ENCODE measurements at places on chromosomes 16 and 17.

DNA sequence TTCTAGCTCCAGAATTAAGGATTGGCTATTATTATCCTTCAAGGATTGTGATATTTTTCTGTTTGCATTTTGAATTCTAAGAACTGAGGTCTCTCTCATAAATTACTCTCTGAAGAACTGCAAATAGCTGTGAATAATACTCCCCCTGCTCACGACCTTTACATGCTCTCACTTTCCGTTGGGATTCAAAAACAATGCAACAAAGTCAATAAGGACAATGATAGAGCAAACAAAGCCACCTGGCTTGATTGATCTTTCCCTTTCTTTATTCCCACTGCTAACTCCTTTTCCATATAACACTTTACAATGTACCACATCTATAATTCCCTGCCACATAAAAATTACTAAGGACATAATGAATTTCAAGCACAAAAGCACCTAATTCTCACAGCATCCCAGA is 523.0 kb upstream of the CA10 start:
- H3K4me1 ChIP-seq = no peaks in the 10 kb centered on the region
- H3K27ac ChIP-seq = no peak overlapping the region
- no peaks in the 10 kb centered on the region for H3K36me3 ChIP-seq
- no peak for DNase-seq

- no peaks in the 10 kb centered on the region for H3K36me3 ChIP-seq
- H3K27me3 ChIP-seq = peaks cover 25% of the 10 kb centered on the region
- no peak overlapping the region for H3K27ac ChIP-seq
- no peaks in the 10 kb centered on the region for H3K4me1 ChIP-seq
- H3K4me3 ChIP-seq = no peak overlapping the region
Measured at GRCh38 chr17:58818654-58819053, 63.0 kb downstream of the PPM1E start.

- peaks cover 5% of the 10 kb centered on the region for H3K27me3 ChIP-seq
- peaks cover 16% of the 10 kb centered on the region for H3K36me3 ChIP-seq
- peak overlapping the region; percentile 99 for H3K4me3 ChIP-seq
Measured at GRCh38 chr17:81509207-81509971, 3.2 kb downstream of the ACTG1 start.

GRCh38 chr16:30004424-30004776 is 6.4 kb downstream of the DOC2A start:
- peaks cover 15% of the 10 kb centered on the region for H3K4me1 ChIP-seq
- peaks cover 7% of the 10 kb centered on the region for H3K36me3 ChIP-seq
- H3K4me3 ChIP-seq = peak overlapping the region; percentile 41
- H3K27ac ChIP-seq = no peak overlapping the region

DNA sequence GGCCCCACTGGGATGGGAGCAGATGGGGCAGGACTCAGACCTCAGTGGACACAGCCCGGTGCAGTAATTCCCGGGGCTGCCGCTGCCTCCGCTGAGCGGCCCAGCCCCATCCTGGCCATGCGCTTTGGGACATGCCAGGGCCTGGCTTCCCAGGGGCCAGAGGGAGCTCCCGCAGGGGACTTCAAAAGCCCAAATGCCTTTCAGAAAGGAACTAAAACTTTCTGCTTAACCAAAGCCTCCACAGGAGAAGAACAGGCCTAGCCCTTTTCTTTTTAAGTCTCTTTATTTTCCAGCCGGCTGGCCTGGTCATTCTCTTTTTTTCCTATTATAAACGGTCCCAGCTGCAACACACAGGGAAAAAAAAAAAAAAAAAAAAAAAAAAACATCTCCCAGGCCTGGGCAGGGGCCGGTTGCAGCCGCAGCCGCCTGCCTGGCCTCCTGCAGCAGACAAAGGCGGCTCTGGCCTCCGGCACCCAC is 10.7 kb upstream of the ZNF423 start:
- H3K36me3 ChIP-seq = no peaks in the 10 kb centered on the region
- no peak overlapping the region for H3K27ac ChIP-seq
- H3K27me3 ChIP-seq = peaks cover 18% of the 10 kb centered on the region
- no peak for DNase-seq
- H3K4me1 ChIP-seq = no peaks in the 10 kb centered on the region

- H3K4me1 ChIP-seq = no peaks in the 10 kb centered on the region
- H3K27ac ChIP-seq = no peak overlapping the region
- no peaks in the 10 kb centered on the region for H3K27me3 ChIP-seq
- no peak overlapping the region for H3K4me3 ChIP-seq
- no peak for DNase-seq
- no peaks in the 10 kb centered on the region for H3K36me3 ChIP-seq
Measured at GRCh38 chr16:62156971-62157370, 120.7 kb upstream of the CDH8 start.

- no peak overlapping the region for H3K4me3 ChIP-seq
- no peak for DNase-seq
- peaks cover 2% of the 10 kb centered on the region for H3K36me3 ChIP-seq
- no peak overlapping the region for H3K27ac ChIP-seq
Measured at GRCh38 chr17:29238133-29238850, 8.4 kb upstream of the CRYBA1 start.

- no peaks in the 10 kb centered on the region for H3K27me3 ChIP-seq
- H3K27ac ChIP-seq = peak overlapping the region; percentile 54
- peaks cover 3% of the 10 kb centered on the region for H3K36me3 ChIP-seq
Measured at GRCh38 chr17:2855063-2855600, 58.9 kb downstream of the RAP1GAP2 start.

DNA sequence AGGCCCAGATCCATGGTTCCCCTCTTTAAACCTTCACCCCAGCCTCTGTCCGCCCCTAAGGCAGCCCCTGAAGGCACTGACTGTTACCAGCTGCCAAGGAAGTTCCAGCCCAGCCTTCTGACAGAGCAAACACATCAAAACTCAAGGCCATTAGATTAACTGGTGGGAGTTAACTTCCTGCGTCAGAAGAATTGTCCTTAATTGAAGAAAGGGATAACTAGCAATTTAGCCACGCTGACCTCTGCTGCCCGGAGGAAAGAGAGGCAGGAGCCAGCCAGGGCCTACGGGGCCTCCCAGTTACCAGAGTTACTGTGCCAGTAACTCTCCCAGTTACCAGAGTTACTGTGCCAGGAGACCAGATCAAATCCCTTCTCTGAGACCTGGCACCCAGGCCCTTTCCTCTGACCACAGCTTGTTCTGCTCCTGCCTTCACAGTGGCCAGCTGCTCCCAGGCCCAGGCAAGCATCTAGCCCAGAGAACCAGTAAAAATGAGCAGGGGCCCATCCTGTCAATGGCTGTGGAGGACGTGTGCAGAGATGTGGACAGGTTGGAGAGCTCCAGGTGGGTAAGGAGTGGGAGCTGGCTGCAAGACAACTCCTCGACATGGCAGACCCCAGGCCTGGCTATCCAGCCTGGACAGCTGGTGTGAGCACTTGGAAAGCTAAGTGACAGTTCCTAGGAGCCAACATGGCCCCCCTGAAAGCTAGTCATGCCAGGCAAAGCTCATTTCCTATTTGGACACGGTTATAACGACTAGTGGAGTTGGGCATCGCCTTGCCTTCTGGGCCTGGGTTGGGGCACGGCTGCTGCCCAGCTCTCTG is 2.8 kb upstream of the PITPNM3 start:
- H3K4me1 ChIP-seq = peaks cover 14% of the 10 kb centered on the region
- H3K27me3 ChIP-seq = peaks cover 61% of the 10 kb centered on the region
- no peak overlapping the region for H3K27ac ChIP-seq
- DNase-seq = no peak
- H3K36me3 ChIP-seq = peaks cover 2% of the 10 kb centered on the region
- H3K4me3 ChIP-seq = no peak overlapping the region

DNA sequence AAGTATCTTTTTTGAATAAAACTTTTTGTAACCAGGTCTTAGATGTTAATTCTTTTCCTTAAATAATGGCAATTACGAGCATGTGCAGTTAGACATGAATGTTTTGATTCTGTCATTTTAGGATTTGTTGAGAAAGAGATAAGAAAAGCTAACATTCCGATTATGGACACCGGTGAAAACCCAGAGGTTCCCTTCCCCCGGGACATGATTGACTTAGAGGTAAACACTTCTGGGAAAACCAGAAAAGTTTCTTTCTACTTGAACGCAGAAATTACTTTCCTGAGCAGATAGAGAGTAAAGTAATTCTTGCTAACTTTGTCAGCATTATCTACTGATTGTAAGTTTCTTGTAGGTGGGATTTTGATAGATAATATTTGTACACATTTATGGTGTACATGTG is 9.2 kb downstream of the ATP6V0A1 start:
- no peak for DNase-seq
- H3K27ac ChIP-seq = no peak overlapping the region
- no peak overlapping the region for H3K4me3 ChIP-seq

DNA sequence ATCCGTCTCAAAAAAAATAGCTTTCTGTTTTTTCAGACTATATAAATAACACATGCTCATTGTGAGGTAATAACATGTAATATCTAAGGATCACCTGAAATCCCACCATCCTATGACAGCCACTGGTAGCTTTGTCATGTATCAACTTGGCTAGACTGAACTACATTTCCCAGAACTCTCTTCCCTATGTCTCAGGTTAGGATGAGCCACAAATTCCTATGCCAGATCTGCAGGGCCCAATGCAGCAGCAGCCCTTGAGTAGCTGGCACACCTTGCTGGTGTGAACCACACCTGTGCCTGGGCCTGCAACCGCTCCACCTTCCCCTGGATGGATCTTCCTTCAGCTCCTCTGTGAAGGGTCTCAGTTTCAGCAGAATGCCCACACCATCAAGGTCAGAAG is 28.1 kb downstream of the OGFOD1 start:
- no peak overlapping the region for H3K27ac ChIP-seq
- peaks cover 3% of the 10 kb centered on the region for H3K4me1 ChIP-seq
- no peak overlapping the region for H3K4me3 ChIP-seq

DNA sequence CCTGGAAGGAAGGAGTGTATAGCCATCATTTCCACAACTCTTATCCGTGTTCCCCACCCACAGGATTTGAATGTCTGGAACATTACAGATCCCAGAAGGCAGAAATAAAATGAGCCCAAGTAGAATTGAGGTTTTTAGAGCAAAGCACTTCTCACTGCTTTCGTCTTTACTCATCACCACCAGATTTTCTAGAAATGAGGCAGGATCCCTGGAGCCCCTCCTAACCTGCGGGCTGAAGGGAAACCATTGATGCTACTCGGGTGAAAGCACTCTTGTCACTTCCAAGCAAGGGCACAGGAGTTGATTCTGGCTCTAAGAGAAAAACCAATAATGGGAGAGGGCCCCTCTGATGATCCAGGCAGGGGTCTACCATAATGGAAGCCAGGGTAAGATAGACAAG is 2.8 kb upstream of the ALDOC start:
- peak overlapping the region; percentile 72 for H3K27ac ChIP-seq
- no peak for DNase-seq
- H3K27me3 ChIP-seq = no peaks in the 10 kb centered on the region
- no peak overlapping the region for H3K4me3 ChIP-seq

DNA sequence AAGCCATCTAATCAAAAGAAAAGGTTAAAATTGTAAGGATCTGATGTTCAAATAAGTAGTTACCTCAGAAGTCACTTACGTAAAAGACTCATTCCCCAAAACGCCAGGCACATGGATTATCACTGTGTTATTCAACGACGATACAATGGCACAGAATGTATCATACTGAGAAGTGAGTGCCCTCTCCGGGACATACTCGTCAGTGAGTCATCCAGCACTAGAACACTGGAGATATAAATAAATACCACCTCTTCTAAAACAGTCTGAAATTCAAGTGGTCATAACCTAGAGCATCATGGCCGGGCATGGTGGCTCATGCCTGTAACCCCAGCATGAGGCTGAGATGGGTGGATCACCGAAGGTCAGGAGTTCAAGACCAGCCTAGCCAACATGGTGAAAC is 24.9 kb downstream of the USP31 start:
- H3K27ac ChIP-seq = no peak overlapping the region
- H3K27me3 ChIP-seq = no peaks in the 10 kb centered on the region
- H3K4me3 ChIP-seq = no peak overlapping the region
- no peak for DNase-seq

DNA sequence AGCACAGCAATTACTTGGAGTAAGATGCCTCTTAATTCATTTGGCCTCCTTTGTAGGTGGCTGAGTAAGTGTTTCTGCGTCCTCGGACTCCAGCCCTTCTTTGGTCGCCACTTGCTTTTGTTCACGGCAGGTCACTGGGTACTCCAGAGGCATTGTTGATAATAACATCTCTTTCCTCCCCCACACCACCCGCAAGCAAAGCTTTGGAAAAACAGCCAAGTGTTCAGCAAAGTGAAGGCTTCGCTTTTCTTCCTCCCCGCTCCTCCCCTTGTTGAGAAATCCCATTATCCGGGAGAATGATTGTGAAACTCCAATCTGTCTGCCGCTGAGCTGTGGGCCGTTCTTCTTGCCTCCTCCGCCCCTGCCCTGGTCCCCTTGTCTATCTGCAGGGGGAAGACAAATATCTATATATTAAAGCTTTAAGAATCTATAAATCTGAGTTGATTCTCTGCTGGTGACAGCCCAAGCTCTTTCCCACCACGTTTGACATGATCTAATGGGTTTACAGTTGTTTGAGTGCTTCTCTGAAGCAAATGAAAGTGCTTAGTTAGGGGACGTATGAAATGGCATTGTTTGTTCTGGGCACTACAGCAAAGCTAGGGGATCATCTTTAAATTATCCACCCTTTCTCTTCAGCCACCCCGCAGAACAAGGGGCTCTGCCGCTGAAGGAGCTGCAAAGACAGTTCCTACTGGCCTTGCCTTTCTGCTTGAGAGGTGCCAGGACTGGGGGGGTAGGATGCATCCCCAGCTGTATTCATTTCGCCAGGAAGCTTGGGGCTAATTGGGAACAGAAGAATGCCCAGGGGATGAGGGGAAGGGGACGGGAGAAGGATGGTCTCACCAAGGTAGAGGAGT is 167.1 kb downstream of the CCDC182 start:
- H3K27me3 ChIP-seq = no peaks in the 10 kb centered on the region
- no peak overlapping the region for H3K4me3 ChIP-seq
- H3K36me3 ChIP-seq = no peaks in the 10 kb centered on the region
- no peak for DNase-seq

DNA sequence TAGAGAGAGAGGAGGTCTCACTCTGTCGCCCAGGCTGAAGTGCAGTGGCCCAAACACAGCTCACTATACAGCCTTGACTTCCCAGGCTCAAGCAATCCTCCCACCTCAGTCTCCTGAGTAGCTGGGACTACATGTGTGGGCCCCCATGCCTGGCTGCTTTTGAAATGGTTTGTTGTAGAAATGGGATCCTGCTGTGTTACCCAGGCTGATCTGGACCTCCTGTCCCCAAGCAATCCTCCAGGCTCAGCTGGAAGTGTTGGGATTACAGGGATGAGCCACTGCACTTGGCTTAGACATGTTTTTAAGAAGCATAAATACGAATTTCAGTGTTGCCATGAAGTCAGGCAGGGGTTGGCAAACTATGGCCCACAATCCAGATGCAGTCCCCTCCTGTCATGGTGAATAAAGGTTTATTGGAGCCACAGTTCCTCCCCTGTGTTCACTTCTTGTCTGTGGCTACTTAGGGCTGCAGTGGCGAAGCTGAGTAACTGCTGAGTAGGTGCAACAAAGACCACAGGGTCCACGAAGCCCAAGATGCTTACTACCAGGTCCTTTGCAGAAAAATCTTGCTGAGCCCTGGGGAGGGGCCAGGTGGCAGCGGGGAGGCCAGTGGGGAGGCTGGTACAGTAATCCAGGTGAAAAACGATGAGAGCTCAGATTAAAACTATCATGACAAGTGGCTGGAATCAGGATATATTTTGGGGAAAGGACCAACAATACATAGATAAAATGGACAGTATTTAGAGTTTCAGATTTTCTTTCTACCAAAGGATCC is 35.2 kb downstream of the TNFRSF13B start:
- H3K4me3 ChIP-seq = no peak overlapping the region
- peaks cover 4% of the 10 kb centered on the region for H3K4me1 ChIP-seq
- no peak overlapping the region for H3K27ac ChIP-seq
- peaks cover 12% of the 10 kb centered on the region for H3K27me3 ChIP-seq
- no peak for DNase-seq
- H3K36me3 ChIP-seq = no peaks in the 10 kb centered on the region

GRCh38 chr17:42577140-42577531 is 393 bp downstream of the PSMC3IP start:
- H3K4me1 ChIP-seq = peaks cover 21% of the 10 kb centered on the region
- peak overlapping the region; percentile 98 for H3K4me3 ChIP-seq
- H3K27ac ChIP-seq = peak overlapping the region; percentile 95
- peaks cover 5% of the 10 kb centered on the region for H3K36me3 ChIP-seq
- H3K27me3 ChIP-seq = no peaks in the 10 kb centered on the region
